CD4-positive, alpha-beta memory T cell (primary cell): ENCODE measurements at places on chromosomes 3 and 15.
A peak's percentile ranks its signal among the peaks of the same experiment; 100 is the strongest.

- DNase-seq = peak; percentile 64
Measured at GRCh38 chr15:60840306-60840702, 361.4 kb upstream of the ICE2 start.

DNA sequence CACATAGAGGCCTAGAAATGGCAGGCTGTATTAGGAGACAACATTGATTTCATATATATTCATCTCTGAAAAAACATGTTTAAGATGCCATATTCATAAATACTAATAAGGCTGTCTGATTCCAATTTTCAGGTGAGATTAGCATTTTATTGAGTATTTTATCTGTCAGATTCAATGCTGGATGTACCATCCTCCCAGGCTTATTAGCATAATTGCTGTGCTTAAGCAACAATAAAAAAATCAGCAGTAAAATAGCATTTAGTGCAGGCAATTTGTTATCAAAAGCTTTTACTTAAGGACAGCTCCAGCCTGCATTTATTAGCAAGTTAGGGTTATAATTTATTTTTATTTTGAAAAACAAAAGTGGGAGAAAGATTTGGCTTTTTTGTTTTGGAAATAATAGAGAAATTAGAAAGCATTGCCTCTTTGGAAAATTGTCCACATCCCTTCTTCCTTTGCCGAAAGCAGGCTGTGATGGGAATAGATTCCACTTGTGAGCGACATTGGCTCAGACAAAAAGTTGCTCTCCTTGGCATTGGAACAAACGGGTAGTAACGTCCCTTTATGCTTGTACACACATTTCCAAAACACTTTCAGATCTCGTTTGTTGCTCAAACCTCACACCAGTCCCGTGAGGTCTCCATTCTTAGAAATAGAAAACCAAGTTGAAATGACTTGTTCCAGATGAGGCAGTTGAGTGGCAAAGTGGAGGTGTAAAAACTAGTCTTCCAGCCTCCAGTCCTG lies 134.0 kb downstream of the LPP start:
- DNase-seq = no peak

DNA sequence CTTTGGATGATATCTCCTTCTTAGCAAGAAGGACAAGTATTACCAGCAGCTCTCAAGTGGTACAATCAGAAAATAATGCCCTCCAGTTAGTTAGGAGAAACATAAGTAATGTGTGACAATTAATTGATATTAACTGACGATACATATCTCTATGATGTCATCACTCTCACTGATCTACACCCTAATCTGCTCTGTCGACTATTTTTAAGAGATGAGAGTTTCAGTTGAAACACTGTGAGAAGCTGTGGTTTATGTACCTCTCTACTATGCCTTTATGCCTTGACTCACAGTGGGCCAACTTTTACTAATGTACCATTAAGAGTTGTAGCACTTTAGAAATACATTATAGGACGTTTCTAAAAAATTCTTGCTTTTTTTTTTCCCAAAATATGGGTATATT lies 8.6 kb downstream of the CEP152 start:
- DNase-seq = no peak

GRCh38 chr3:153290268-153291015 lies 128.4 kb downstream of the RAP2B start:
- DNase-seq = peak; percentile 39

- DNase-seq = no peak
Measured at GRCh38 chr15:77630956-77631744, 1.6 kb downstream of the LINGO1 start.

- DNase-seq = no peak
Measured at GRCh38 chr15:73483053-73483452, 40.1 kb downstream of the REC114 start.

- DNase-seq = no peak
Measured at GRCh38 chr15:60971732-60972131, 257.4 kb downstream of the RORA start.

GRCh38 chr15:47407692-47408091 lies 309.6 kb upstream of the SEMA6D start:
- DNase-seq = no peak

- no peak for DNase-seq
Measured at GRCh38 chr3:102189956-102190723, 244.7 kb upstream of the ZPLD1 start.

DNA sequence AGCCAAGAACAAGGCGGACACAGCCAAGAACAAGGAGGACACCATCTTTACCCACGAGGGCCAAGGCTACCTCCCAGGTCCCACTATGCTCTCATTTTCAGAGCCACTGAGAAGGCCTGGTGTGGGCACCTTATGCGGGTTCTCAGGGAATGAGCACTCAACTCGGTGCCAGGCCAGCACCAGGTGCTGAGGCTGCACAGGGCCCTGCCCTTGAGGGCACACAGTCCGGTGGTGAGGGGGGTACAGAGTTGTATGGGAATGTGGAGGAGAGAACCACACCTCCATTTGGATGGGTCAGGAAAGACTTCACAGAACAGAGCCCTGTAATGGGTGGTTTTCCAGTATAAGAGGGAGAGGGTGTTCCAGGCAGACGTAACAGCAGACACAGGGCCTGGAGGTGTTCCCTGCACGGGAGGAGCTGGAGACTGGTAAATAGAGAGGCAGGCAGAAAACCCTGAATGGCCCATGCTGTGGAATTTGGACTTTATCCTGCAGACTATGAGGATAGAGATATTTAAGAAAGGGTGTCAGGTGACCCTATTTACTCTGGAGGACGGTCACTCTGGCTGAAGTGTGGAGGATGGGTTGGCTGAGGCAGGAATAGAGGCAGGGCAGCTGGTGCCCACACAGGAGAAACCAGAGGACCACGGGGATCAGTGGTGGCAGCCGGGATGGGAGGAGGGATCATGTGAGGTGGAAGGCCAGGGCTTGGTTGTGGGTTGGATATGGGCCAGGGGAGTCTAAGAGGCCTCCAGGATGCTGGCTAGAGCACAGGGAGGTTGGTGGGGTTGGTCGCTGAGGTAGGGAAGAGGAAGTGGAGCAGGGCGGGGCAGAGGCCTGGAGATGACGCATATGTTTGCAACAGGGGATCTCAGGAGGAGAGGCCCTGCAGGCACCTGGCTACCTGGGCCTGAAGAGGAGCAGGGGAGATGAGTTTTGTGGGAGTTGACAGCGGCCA lies 34.6 kb downstream of the CRABP1 start:
- no peak for DNase-seq

- no peak for DNase-seq
Measured at GRCh38 chr15:28967990-28968389, 82.2 kb downstream of the APBA2 start.

GRCh38 chr3:73098873-73099272 lies 37.4 kb downstream of the EBLN2 start:
- no peak for DNase-seq

DNA sequence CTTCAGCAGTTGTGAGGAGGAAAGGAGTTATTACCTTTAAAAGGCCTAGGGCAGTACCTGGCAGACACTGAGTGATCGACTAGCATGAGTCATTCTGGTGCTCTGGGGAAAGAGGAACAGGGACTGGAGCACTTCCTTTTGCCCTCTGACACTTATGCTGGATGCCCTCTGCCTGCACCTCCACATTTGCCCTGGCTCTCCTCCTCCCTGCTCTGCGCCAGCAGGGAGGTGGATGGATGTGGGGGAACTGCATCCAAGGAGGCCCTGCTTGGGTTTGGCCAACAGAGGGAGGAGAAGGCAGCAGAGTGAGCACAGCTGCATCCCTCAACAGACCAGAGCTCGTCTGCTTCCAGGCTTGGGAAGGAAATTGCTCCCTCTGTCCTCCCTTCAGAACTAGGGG lies 75.0 kb downstream of the SEMA5B start:
- DNase-seq = no peak

GRCh38 chr15:57335293-57335715 lies 41.0 kb upstream of the CGNL1 start:
- DNase-seq = no peak

DNA sequence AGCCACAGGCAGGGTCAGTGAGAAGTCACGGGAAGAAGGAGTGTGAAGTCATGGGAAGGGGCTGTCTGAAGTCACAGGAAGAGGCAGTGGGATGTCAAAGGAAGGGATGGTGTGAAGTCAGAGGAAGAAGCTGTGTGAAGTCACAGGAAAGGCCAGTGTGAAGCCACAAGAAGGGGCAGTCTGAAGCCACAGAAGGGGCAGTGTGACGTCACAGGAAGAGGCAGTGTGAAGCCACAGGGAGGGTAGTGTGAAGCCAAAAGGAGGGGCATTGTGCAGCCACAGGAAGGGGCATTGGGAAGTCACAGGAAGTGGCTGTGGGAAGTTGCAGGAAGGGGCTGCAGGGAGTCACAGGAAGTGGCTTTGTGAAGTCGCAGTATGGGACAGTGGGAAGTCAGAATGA lies 35.1 kb downstream of the GASK1A start:
- no peak for DNase-seq

- no peak for DNase-seq
Measured at GRCh38 chr3:97838393-97838792, 16.6 kb downstream of the CRYBG3 start.

GRCh38 chr15:75736256-75736655 lies 23.6 kb upstream of the CSPG4 start:
- DNase-seq = no peak

DNA sequence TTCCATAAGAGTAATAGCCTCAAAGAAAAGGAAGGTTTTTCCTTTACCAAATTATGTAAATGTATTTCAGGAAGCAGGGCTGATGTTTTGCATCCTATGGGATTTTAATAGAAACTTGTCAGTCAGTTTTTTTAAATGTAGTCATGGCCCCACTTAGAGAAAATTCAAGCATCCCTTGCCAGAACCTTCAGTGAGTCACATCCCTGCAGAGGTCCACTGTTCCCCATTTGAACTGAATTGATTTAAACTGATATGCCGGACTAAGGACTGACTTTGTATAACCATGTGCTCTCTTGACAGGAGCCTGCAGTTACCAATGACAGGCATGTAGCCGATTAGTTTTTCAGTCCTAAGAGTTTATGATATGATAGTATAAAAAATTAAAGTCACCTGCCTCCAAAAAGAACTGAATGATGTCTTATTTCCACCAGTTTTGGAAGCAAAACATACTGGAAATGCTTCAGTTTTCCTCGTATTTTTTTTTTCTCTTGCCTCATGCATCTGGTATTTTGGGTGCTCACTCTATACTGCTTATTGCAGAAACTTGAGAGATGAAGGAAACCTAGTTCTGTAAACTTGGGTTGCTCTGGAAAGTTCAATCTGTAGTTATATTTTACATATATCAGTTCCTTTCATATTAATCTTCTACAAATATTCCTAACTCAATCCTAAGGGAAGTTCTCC lies 30.7 kb downstream of the LRTM1 start:
- no peak for DNase-seq
